ENCODE measurements at places on chromosomes 1 and 21. TPM values are rescaled to one million over a fixed set of nuclear protein-coding genes. Genes with fewer than 3 reads are reported as not detected.

Gene VCAM1
- polyA plus RNA-seq, result 162 TPM

Gene FCRL6
- 0.24 TPM for polyA plus RNA-seq

Gene PPM1J
- polyA plus RNA-seq, result 2.7 TPM

Gene DMRTA2
- 0.07 TPM for polyA plus RNA-seq

Gene TRAF3IP3
- polyA plus RNA-seq, result 3.8 TPM

Gene BARHL2
- not detected for polyA plus RNA-seq

Gene AIM2
- polyA plus RNA-seq, result 0.57 TPM

Gene CD247
- 1.2 TPM for polyA plus RNA-seq

Gene SUSD4
- 12.6 TPM for polyA plus RNA-seq

Gene RYR2
- 0.51 TPM for polyA plus RNA-seq

Gene SAMSN1
- polyA plus RNA-seq, result 7.6 TPM

Gene JAM2
- polyA plus RNA-seq, result 12.5 TPM

Gene KCNK1
- 5.5 TPM for polyA plus RNA-seq

Gene PKLR
- polyA plus RNA-seq, result 0.10 TPM

Gene RGS13
- polyA plus RNA-seq, result not detected

Gene CTSE
- polyA plus RNA-seq, result not detected

Gene SPATA21
- polyA plus RNA-seq, result 0.16 TPM

Gene NMNAT2
- polyA plus RNA-seq, result 0.51 TPM

Gene AMY1C
- not detected for polyA plus RNA-seq

Gene AMY1B
- not detected for polyA plus RNA-seq

Gene DDR2
- polyA plus RNA-seq, result 15.1 TPM

Gene INAVA
- polyA plus RNA-seq, result not detected

Gene SIM2
- polyA plus RNA-seq, result 0.03 TPM

Gene RPE65
- not detected for polyA plus RNA-seq

Gene CFAP74
- polyA plus RNA-seq, result 6.0 TPM

Gene FAM89A
- polyA plus RNA-seq, result 13.6 TPM

Gene CAPN8
- 0.53 TPM for polyA plus RNA-seq
